ENCODE measurements at places on chromosomes 12 and 14. TPM values are rescaled to one million over a fixed set of nuclear protein-coding genes. Genes with fewer than 3 reads are reported as not detected.

- no peak for DNase-seq
Measured at GRCh38 chr12:85060916-85061315, 24.8 kb downstream of the LRRIQ1 start.

GRCh38 chr12:91180582-91181395 lies 1.8 kb downstream of the DCN start:
- DNase-seq, result peak; percentile 89

DNA sequence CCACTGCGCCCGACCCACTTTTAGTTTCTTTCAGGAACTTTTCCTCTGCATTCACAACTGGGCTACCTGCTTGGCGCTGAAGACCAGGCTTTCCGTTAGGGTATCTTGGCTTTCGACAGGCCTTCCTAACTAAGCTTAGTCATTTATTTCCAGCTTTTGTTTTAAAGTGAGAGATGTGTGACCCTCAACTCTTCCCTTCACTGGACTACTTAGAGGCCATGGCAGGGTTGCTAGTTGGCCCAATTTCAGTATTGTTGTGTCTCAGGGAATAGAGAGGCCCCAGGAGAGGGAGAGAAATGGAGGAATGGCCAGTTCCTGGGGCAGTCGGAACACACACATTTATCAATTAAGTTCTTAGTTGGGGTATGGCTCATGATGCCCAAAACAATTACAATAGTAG lies 10.4 kb downstream of the MTA1 start:
- no peak for DNase-seq

GRCh38 chr14:34489324-34489723 lies 27.3 kb upstream of the SPTSSA start:
- DNase-seq, result no peak

LHX5 gene
- polyA plus RNA-seq, result not detected

- DNase-seq, result no peak
Measured at GRCh38 chr12:109715310-109716091, 1.9 kb downstream of the FAM222A start.

PMCH gene
- not detected for polyA plus RNA-seq

- DNase-seq, result no peak
Measured at GRCh38 chr12:116539361-116539771, 19.8 kb upstream of the MAP1LC3B2 start.

- DNase-seq, result no peak
Measured at GRCh38 chr12:77070800-77071449, 5.6 kb upstream of the E2F7 start.

C1QL4 gene
- polyA plus RNA-seq, result not detected

AGAP2 gene
- 0.04 TPM for polyA plus RNA-seq

ALG10B gene
- polyA plus RNA-seq, result 6.9 TPM

- DNase-seq, result no peak
Measured at GRCh38 chr14:105502446-105503295, 11.6 kb downstream of the TEDC1 start.

DNA sequence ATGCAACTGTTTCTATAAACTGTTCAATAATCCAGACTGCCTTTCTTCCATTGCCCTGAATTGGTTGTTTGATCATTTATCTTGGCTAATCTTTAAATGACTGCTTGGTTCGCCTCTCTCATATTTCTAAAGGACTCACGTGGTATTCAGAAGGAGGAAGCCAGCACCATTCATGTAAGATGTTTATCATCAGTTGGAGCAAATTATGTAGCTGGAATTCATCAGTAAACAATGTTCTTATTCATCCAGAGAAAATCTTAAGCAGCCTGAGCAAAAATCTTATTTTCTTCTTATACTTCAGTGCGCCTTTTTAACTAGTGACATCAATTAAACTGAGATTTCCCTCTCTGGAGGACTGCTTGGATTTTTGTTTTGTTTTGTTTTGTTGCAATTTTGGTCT lies 538.7 kb upstream of the TMEM132C start:
- DNase-seq, result peak; percentile 25

- DNase-seq, result no peak
Measured at GRCh38 chr14:96486705-96487104, 15.5 kb upstream of the PAPOLA start.

GRCh38 chr14:76311079-76311758 lies 64.7 kb upstream of the ESRRB start:
- DNase-seq, result no peak

PTPRR gene
- polyA plus RNA-seq, result 0.77 TPM

DNA sequence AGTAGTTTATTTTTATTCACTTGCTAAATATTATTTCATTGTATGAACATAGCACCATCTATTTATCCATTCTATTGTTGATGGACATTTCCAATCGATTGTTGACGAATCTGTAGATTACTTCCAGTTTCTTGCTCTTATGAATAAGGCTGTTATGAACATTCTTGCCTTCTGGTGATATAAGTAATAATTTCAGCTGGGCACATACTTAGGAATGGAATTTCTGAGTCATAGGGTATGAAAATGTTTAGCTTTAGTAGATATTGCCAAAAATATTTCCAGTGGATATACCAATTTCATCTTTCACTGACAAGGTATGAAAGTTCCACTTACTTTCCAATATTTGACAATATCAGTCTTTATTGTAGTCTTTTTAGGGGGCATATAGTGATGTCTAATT lies 468.5 kb downstream of the ETNK1 start:
- no peak for DNase-seq

CDH24 gene
- polyA plus RNA-seq, result 9.0 TPM

- DNase-seq, result no peak
Measured at GRCh38 chr12:84689638-84690037, 223.0 kb downstream of the SLC6A15 start.

ADAM21 gene
- polyA plus RNA-seq, result 0.16 TPM

ACSM4 gene
- not detected for polyA plus RNA-seq

DNA sequence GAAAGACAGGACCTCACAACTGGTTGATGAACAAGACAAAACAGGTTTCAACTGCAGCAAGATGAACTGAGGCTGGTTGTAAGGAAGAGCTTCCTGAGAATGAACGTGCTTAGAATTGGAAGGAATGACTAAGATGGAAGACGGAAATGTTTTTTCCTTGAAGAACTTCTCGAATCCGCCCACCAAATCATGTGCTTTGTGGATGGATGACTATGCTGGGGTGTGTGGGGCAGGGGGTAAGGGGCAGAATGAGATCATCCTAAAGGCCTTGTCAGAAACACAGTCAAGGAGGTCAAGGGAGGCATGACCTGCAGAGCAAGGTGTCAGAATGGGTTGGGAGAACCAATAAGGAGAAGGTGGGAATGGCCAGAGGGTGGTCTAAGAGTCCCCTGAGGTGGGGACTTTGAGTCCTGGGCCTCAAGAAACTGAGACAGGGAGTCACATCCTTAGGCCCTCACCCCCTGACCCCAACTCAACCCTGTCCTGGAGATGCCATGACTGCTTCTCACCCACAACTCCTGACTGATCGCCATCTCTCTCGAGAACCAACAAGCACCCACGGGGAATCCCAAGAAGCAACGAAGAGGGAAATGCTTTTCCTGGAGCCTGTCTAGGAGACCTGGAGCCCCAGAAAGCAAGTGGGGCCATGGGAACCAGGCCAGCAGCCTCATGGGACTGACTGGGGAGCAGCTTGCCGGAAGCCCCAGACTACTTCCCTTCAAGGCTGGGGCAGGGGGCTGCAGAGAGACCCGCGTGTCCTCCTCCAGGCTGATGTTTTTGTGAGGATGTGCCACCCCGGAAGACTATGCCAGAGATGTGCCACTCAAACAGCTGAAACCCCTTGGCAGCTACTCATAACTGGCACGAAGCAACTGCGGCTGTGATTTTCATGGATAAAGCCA lies 84.0 kb downstream of the ACTN1 start:
- DNase-seq, result no peak

GRCh38 chr12:126233625-126234024 lies 1168.4 kb downstream of the AACS start:
- no peak for DNase-seq

DNA sequence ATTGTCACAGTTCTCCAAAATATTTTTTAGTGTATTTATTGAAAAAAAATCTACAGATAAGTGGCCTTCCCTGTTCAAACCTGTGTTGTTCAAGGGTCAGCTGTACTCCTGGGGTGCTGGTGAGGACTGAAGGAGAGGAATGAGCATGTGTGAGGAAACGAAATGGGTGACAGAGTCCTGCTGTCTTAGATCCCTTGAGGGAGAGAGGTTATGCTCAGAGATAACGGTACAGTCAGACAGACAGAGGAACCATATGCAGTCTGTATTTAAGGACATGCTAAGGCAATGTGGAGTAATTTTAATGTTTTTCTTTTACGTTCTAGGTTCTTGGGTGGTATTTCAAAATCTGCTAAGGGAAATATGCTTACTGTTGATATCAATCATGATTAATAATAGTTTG lies 352.9 kb upstream of the RGS6 start:
- DNase-seq, result no peak

DNA sequence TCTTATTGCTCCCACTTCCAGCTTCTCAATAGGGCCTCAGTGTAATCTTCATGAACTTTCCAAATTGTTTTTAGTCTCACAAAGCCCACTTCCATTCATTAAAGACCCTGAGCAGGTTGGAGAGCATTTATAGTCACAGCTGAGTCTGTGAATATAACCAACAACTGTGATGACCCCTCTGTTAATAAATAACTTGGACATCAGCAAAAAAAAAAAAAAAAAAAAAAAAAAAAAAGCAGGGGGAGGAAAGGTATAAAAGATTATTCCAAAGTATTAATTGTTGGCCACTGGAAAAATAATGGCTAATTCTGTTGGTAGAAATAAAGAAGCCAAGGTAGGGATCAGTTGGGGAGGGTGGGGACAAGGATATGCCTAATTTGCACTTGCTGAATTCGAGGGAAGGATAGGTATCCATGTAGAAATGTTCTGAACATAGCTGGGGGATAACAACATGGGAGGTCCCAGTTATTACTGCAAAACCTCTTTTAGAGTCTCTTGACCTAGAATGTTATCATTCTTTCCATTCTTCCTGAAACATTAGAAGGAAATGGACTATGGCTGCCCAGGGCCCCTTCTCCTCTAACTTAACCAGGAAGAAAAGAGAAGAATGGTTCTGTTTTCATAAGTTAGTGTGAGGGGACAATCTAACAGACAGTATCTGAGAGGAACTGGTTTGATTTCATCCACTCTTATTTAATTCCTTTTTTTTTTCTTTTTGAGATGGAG lies 56.5 kb downstream of the SAMD4A start:
- DNase-seq, result no peak

TCL1B gene
- not detected for polyA plus RNA-seq

GPRC5D gene
- polyA plus RNA-seq, result not detected

GRCh38 chr14:31572955-31573354 lies 11.8 kb downstream of the NUBPL start:
- DNase-seq, result no peak

PDZRN4 gene
- polyA plus RNA-seq, result not detected

PTGR2 gene
- polyA plus RNA-seq, result 3.0 TPM

SPTB gene
- 0.01 TPM for polyA plus RNA-seq

DNA sequence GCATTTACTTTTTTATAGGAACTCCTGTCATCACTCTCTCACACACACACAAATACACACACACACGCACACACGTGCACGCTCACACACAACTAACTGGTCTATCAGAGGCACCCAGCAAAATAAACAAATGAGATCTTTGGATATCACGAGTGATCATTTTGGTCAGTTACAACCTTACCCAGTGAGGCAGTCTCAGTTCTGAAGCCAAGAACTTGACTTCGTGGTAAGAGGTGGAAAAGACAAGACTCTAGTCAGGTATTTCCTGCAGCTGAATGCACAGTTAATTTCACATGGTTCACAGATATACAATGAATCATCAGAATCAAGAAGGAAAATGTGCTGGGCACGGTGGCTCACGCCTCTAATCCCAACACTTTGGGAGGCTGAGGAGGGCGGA lies 39.4 kb downstream of the ATF7 start:
- no peak for DNase-seq

- DNase-seq, result no peak
Measured at GRCh38 chr12:51863933-51864832, 15.7 kb upstream of the FIGNL2 start.

ARHGEF25 gene
- 26.0 TPM for polyA plus RNA-seq

SLC2A14 gene
- not detected for polyA plus RNA-seq

FAM181A gene
- polyA plus RNA-seq, result not detected

- DNase-seq, result no peak
Measured at GRCh38 chr12:68206446-68206845, 19.2 kb downstream of the IL26 start.

- no peak for DNase-seq
Measured at GRCh38 chr12:4117386-4118016, 156.1 kb upstream of the CCND2 start.

IFNG-AS1 gene
- not detected for polyA plus RNA-seq

GRCh38 chr12:7383157-7383556 lies 60.8 kb downstream of the CD163L1 start:
- no peak for DNase-seq

SRRM4 gene
- not detected for polyA plus RNA-seq

INHBC gene
- polyA plus RNA-seq, result not detected

GRCh38 chr12:60071759-60072191 lies 475.9 kb downstream of the SLC16A7 start:
- DNase-seq, result no peak

GRCh38 chr14:52124791-52125684 lies 56.2 kb upstream of the NID2 start:
- no peak for DNase-seq

ACOT4 gene
- 0.67 TPM for polyA plus RNA-seq

TESPA1 gene
- polyA plus RNA-seq, result not detected

GRCh38 chr12:58500399-58500798 lies 419.9 kb downstream of the LRIG3 start:
- no peak for DNase-seq

OSBPL8 gene
- polyA plus RNA-seq, result 31.2 TPM

DNA sequence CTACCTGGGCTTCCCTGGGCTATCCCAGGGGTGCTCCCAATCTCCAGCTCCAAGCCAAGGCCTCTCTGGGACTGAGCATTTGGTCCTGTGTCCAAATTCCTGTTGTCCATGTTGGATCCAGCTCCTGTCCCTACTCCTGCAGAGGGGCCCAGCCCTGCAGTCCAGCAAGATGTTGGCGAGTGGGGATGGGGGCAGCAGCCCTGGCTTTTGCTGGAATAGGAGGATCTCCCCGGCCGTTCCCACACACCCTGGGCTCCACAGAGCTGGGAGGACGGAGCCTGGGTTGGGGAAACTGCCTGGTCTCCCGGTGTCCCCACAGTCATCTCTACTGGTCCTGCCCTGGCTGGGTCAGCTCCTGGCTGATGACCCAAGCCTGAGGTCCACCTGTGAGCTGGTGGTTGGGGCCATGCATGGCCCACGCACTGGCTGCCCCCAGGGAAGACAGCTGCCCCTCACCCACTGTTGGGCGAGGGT lies 219.6 kb upstream of the C14orf180 start:
- no peak for DNase-seq

- DNase-seq, result no peak
Measured at GRCh38 chr14:34219661-34220377, 242.2 kb downstream of the SPTSSA start.

Measured in BJ (cell line).